ENCODE measurements at places on chromosomes 5 and 9.

- DNase-seq, result no peak
Observed at GRCh38 chr5:2669259-2669658, 82.2 kb downstream of the IRX2 start.

DNA sequence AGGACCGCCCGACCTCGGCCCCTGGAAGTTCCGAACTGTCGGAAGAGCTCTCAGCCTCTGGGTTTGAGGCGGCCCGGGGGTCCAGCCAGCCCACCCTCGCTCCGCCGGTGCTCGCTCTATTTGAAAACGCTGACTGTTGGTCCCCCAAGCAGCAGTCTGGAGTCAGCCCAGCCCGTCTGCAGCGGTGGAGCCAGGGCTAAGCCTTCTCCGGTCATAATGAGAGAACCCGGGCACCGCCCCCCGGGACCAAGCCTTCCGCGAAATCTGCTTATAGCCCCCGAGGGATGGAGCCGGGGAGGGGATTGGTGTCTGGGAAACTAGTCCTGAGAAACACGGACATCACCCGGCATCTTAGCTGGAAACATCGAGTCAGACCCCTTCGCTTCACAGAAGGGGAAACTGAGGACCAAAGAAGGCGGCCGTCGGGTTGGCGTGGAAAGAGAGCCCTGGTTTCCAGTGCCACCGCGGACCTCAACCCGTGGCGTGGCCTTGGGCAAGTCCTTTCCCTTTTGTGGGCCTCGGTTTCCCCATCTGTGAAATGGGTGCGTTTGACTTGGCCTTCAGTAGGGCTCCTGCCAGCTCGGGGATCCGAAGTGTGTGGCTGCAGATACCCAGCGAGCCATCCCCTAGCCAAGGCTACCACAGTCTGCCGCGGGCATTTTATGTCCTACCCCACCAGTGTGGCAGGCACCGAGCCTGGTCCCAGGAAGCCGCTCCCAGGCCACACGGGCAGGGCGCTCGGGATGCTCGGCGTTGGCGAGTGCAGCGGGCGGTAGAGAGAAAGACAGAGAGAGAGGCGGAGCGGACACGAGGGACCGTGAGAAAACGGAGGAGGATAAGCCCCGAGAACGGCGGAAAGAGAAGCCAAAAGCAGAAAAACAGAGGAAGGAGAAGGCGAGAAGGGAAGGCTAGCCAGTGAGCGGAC, 857 bp downstream of the ADAM19 start:
- DNase-seq, result no peak

- no peak for DNase-seq
Observed at GRCh38 chr9:85404911-85405565, 336.7 kb downstream of the AGTPBP1 start.

DNA sequence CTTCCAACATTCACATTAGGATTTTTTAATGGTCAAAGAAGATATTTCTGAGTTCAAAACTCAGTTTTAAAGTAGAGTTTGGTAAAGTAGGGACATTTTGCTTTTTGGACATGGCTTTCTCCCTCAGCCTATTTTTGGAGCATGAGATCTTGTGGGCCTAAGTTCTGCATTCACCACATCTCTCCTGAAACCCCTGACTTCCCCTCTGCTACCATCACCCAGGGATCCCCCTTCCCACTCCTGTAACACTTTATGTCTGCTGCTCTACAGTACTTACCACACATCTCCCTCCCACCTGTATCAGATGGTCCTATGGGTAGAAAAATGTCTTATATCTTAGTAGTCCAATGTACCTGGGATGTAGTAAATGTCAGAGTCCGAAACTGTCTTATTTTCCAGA, 48.2 kb upstream of the JAK2 start:
- DNase-seq, result no peak

DNA sequence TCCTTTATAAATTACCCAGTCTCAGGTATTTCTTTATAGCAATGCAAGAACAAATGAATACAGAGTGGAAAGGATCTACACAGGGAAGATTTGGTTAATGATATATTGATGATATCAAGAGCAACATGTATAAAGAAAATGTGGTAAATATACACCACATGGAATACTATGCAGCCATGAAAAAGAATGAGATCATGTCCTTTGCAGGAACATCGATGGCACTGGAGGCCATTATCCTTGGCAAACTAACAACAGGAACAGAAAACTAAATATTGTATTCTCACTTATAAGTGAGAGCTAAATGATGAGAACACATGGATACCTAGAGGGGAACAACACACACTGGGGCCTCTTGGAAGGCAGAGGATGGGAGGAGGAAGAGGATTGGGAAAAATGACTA, 19.9 kb upstream of the PUM3 start:
- DNase-seq, result no peak

DNA sequence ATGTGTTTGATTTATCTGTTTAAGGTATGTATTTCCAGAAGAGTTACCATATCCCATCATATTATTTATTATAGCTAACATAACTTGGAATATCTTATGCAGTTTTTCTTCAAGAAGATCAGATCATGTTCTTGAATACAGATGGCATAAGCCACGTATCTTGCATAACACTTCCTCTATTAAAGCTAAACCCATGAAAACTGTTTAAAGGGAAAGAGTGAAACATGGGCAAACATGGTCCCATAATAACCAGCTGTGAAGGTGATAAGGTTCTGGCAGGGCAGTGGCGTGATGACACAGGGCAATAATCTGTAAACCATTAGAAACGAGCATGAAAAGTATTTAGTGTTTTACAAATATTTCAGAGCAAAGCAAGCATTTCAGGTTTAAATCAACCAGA, 34.2 kb downstream of the EFNA5 start:
- DNase-seq, result no peak

DNA sequence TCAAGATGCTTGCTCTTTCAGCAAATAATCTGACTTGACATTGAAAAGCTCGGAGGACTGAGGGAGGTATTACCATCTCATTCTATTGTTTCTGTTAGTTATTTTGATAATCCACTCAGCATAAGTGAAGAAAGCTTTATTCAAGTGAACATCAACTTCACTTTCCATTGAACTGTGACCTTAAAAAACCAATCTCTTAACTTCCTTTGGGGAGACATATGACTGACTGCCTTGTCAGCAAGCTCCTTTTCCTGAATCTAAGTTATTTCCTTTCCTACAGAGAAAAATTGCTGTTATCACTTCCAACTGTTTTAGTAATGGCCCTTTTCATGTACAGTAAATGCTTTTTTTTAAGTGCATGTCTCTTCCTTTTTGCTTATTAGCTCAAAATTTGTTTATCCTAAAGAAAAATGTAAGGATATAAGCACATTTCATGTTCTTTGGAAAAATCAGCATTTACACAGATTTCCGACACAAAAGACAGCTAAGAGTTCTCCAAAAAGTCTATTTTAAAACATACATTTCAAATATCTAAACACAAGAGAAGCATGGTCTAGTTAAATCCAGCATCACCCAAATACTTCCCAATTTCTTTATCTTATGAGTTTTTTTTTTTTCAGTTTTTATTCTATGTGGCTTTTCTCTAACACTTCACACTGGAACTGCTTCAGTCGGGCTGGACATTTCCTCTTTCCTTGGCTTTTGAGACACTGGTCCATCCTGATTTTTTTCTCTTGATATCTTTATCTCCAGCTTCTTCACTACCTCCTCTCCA, 117.9 kb upstream of the DAB2 start:
- no peak for DNase-seq

- peak; percentile 64 for DNase-seq
Observed at GRCh38 chr5:55063220-55063863, 39.1 kb upstream of the GZMA start.

DNA sequence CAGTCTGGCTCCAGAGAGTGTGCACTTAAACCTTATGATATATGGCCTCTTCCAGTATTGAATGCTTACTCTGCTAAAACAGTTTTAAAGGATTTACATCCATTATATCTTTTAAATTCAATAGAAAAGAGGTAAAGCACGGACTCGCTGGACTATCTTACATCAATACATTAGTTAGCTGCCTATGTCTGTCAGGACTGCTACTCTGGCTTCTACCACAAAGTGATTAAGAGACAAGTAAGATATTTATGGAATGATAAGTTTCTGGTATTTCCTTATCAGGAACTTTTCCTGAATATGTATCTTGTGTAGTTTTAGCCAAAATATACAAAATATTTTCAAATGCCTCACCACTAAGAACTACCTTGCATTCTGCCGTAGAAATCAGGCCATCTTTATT, 295.1 kb downstream of the ISL1 start:
- no peak for DNase-seq

DNA sequence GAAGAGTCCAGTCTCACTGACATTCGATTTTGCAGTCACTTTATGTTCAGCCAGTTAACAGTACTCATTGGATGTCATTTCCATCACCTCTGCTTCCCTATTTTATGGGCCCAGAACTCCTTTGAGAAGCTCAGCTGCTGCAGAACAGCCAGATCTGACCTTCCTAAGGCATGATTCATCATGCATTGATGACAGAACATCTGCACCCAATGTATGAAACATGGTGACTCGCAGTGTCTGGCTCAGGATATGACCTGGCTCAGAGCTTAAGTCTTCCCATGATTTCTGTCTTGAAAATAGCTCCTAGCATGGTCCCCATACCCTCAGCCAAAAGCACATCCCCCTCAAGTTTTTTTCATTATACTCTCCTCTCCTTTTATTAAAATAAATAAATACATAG, 92.6 kb upstream of the TRIM32 start:
- DNase-seq, result peak; percentile 95

DNA sequence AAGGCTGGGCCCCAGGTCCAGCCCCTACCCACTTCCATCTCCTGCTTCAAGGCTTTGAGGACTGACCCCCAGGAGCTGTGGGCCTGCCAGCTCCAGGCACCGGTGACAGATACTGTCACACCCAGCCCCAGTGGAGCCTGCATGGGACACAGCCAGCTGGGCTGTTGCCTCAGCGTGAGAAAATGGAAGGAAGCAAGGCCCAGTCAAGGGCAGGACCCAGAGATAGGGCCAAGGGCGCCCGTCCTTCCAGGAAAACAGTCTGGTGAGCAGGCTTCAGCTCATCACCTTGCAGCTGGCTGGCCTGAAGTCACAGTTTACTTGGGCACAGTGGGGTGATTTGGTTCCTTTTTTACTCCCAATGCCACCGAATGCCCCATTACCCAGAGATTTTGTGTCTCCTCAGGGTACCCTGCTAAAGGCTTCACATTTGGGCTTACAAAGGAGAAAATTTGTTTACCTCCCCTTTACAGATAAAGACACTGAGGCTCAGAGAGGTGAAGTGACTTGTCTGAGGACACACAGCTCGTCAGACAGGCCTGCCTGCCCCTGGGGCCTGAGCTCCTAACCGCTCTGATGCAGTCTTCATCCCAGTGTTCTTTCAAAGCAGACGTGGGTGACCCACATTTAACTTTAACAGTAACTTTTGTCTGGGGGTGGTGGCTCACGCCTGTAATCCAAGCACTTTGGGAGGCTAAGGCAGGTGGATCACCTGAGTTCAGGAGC, 21.5 kb upstream of the WDR38 start:
- DNase-seq, result no peak

DNA sequence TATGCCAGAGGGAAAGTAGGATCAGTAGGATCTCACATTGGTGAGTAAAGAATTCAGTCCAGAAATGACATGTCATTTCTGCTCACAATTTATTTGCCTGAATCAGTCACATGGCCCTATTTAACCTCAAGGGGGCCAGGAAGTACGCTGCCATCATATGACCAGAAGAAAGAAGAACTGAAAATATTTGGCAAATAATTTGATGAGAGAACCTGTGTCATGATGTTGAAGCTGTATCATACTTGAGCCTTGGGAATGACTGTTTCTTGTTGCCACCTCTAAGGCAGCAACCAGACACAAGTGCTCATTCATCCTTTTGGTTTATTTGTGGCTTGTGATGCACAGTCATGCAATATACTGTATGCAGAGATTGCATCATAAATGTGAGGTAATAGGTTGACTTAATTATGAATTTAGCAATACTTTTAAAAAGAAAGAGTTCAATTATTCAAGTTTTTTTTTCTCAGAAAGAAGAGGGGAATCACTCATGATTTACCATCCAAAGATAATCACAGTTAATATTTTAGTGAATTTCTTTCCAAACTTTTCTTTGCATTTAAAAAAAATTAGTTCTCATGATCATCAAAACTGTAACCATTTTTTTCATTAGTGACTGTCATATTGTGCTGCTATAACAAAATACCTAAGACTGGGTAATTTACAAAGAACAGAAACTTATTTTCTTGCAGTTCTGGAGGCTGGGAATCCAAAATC, 8.2 kb upstream of the ZFYVE16 start:
- DNase-seq, result peak; percentile 41

DNA sequence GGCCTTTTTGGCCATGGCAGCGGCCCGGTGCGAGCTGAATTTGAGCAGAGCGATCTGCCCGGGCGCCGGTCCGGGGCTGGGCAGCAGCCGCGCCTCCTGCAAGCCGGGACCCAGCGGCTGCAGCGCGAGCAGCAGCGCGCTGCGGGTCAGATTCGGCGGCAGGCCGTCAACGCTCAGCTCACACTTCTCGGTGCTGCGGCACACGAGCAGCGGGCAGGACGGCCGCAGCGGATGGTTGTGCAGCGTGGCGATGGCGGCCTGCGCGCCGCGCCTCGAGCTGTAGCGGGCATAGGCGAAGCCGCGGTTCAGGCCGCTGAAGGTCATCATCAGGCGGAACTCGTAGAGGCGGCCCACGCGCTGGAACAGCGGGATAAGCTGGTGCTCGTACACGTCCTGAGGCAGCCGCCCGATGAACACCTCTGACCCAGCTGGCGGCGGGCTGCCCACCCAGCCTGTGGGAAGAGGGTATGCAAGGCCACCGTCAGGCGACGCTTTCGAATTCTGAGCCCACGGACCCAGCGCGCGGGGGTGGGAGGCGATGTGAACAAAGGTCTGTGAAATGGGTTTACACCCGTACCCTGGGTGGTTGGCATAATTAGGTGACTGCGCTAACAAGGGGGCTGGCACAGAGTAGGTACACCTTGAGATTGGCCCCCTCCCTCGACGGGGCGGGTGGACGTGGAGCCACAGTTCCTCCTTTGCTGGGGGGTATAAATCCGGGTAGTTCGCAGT, 755 bp downstream of the DND1 start:
- DNase-seq, result peak; percentile 31

DNA sequence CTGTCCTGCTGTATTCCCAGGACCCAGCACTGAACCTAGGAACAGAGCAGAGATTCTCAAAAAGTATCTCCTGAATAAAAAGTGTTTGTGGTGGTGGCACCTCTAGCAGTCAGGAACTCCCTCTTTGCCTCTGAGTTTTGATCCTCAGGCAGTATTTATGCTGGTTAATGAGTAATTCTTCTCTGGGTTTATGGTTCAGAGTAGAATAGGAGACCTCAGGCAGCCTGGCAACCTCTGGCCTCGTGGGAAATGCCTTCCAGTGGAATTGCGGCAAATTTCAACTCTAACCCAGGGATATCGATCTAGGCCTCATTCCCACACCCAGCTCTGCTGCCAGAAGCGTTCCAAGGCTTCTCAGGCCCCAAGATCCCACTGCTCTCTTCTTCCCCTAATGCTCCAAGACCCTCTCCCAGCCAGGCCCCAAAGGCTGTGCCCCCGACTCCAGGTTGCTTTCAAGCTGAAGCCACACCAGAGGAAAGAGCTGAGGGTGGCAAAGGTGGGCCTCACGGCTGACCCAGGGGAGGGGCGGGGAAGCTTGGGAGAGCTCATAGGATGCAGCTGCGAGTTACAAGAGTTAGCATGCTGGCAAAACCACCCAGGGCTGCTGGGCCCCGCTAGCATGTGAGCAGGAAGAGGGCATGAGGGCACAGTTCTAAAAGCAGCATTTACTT, 10.9 kb upstream of the HDHD3 start:
- DNase-seq, result no peak

- peak; percentile 32 for DNase-seq
Observed at GRCh38 chr9:130328349-130328801, 62.8 kb downstream of the HMCN2 start.

Data from foreskin fibroblast (primary cell).